Caki2 (cell line): ENCODE measurements at places on chromosomes 1 and 21. TPM values are rescaled to one million over a fixed set of nuclear protein-coding genes. Genes with fewer than 3 reads are reported as not detected.

GRCh38 chr1:2306151-2306978, 78.2 kb downstream of the SKI start:
- no peak for DNase-seq

GPATCH4 gene
- 8.8 and 33.6 TPM in 2 replicates for total RNA-seq

GRCh38 chr1:68442822-68443556, 6.8 kb downstream of the RPE65 start:
- peak; percentile 60 for DNase-seq

DNA sequence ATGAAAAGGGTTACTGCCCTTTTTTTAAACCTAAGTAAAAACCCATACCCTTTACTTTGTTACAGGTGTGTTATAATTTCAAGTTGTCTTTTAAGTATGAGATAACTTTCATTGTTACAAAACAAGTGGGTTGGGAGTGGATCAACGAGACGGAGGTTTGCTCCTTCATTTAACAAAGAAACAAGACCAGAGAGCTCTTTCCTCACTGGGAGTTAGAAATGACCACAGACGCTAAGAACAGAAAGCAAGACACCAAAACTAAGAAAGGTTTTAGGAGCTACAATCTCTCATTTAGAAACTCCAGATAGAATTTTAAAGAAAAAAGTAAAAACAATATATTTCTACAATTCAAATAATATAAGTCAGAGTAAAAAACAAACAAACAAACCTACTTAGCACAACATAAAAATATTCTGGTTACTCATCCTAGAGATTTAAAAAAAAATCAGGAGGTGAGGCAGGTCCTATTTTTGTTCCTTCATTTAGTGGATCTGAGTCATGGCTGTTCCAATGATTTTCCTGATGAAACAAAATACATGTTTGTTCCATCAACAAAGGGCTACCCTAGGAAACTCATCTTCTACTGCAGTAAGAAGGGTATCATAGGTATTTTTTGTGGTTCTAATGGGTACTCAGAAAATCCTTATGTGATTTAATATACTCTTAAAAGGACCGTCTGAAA, 33.0 kb downstream of the APP start:
- no peak for DNase-seq

DNA sequence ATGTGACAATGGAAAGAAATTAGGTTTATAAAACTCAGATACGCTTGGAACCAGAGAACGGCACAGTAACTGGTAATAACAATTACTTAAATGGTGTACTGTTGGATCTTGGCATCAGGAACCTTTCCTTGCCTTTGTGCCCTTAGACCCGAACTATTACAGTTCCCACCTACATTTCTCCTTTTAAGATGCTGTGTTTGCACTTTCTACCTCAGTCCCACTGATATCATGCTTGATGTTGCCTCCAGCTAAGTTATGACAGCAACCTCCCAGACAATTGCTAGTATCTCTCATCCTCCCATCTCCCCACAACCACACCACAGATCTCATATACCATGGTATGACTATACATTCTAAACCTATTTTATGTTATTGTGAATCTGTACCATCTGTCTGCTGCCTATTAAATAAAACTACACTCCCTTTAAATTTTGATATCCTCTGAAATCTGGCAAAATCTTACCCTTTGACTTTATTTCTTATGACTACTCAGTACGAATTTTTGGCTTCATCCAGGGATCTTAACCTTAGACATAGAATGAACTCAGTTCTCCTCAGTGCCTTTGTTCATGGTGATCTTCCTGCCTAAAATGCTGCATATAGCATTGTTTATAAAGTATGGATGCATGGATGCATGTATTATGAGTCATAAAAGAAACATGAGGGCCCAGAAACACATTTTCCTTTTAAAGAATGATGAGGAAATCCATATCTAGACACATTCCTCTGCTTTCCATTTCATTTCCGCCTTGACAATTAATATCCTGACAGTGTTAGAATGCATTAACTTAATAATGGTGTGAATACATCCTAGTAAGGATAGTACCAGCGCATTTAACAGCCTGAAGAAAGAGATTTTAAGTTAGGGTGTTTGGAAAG, 64.1 kb downstream of the LRRC8D start:
- no peak for DNase-seq
